ENCODE measurements at places on chromosomes 13 and 19.
A peak's percentile ranks its signal among the peaks of the same experiment; 100 is the strongest.

GRCh38 chr13:37878496-37878895, 8.9 kb upstream of the TRPC4 start:
- DNase-seq, result no peak

- DNase-seq, result no peak
Measured at GRCh38 chr13:111555268-111555808, 234.9 kb downstream of the TEX29 start.

GRCh38 chr13:80740071-80740470, 399.1 kb upstream of the SPRY2 start:
- DNase-seq, result no peak

DNA sequence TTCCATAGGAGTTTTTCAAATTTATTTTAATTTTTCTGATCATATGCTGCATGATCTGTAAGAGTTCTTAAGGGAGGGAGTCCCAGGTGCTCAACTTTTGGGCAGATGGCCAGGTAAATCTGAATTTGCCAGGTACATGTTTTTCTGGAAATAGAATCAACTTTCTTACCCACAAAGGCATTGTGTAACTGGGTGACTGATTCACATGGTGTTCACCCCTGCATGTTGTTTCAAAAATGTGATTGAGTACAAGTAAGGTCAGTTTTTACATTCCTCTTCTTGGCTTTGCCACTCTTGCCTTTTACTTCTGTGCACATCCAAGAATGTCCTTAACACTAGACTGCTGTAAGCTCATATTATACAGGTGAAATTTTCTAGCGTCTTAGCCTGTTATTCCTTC, 30.4 kb downstream of the RB1 start:
- DNase-seq, result no peak

DNA sequence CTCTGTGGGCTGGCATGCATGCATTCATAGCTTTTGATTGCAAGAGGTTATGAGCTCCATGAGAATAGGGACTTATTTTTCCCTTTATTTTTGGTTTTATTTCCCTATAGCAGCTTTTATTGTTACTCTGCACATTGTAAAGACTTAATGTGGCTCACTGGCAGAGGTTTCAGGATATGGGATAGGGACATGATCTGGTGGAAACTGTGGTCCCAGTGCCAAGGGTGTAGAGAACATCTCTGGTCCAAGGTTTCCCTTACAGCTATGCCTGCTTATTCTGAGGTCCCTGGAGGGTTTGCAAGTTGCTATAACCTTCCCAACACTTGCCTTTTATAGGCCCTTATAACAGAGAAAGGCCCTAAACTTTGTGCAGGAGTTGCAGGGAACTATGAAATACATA, 33.6 kb downstream of the LMO7 start:
- no peak for DNase-seq

DNA sequence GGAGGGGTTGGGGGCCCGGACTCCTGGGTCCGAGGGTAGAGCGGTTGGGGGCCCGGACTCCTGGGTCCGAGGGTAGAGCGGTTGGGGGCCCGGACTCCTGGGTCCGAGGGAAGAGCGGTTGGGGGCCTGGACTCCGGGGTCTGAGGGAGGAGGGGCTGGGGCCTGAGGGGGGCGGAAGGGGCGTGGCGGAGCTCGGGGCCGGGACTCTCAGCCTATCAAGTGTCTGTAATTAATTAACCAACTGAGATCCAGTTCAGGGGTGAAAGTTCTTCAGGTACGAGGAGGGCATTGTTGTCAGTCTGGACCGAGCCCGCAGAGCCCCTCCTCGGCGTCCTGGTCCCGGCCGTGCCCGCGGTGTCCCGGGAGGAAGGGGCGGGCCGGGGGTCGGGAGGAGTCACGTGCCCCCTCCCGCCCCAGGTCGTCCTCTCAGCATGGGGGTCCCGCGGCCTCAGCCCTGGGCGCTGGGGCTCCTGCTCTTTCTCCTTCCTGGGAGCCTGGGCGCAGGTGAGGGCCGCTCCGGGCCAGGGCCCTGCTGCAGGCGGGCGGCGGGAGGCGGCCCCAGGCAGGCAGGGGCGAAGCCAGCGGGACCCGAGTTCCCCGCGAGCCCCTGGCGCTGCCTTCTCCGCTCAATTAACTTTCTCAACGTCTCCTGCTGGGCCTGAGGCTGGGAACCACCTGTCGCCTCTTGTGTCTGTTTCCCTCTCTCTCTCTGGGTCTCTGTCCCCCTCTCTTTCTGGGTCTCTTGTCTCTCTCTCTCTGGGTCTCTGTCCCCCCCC, 697 bp downstream of the FCGRT start:
- DNase-seq, result no peak

- no peak for DNase-seq
Measured at GRCh38 chr13:74036373-74036772, 97.8 kb downstream of the KLF12 start.

- no peak for DNase-seq
Measured at GRCh38 chr13:30705680-30706079, 29.7 kb upstream of the ALOX5AP start.

GRCh38 chr19:55312621-55313512, 12.3 kb downstream of the TMEM150B start:
- DNase-seq, result no peak

DNA sequence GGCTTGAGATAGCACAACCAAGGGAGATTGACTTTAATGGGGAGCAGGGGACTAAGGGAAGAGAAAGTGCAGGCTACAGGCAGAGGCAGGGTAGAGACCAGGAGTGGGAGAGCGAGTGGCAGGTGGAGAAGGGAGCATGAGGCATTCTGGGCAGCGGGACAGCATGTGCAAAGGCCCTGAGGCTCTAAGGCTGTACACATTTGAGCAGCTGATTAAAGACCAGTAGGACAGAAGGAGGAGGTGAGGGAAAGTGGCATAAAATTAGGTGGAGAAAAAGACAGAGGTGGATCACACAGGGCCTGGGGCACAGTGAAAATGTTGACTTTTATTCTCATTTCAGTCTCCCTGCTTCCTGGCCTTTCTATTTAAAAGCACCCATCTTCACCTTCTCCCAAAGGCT, 74.4 kb downstream of the ALOX5AP start:
- no peak for DNase-seq

DNA sequence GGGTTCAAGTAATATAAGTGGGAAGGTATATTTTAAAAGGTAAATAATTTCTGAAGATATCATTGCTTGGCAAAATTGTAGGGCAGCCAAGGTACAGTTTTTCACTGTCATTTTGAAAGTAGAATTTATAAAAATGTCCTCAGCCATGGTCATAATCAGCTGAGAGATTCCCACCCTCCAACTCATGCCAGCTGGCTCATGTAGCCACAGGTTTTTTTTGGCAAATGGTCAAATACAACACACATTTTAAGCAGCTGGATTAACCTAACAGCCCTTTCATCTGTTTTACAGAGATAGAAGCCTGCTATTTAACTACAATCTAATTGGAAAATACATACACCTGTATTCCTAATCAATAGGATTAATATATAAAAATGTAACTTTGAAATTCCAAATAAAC, 619.2 kb upstream of the SGCG start:
- no peak for DNase-seq

DNA sequence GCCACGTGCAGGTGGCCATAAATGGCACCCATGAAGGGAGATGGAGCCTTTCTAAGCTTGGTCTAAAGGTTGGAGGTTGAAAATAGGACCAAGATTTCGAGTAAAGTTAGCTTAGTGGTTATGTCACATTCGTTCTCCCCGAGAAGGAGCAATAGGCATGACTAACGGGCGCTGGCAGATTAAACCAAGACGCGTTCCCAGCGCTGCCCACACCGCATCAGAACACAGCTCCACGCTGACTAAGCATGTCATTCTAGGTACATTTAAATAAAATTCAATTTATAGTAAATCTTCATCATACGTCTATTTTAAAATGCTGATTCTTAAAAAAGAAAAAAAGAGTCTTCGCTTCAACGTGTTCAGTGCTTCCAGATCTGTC, 95.0 kb upstream of the IRS2 start:
- no peak for DNase-seq

DNA sequence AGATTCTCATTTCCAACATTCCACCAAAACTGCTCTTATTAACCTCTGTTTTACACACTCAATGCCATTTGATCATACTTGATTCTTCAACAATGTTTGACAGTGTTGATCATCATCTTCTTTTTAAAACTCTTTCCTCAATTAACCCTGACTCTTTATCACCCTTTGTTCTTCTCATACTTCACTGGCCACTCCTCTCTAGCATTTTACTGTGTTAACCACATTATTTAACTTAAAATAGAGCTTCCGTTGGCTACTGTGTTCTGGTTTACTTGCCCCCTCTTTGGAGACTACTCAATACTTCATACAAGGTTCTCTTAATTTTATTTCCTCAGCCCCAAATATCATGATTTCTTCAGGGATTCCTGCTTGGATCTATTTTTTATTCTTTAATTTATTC, 121.1 kb upstream of the SPRY2 start:
- DNase-seq, result no peak

- no peak for DNase-seq
Measured at GRCh38 chr19:58474997-58475713, 997 bp upstream of the ZNF446 start.

DNA sequence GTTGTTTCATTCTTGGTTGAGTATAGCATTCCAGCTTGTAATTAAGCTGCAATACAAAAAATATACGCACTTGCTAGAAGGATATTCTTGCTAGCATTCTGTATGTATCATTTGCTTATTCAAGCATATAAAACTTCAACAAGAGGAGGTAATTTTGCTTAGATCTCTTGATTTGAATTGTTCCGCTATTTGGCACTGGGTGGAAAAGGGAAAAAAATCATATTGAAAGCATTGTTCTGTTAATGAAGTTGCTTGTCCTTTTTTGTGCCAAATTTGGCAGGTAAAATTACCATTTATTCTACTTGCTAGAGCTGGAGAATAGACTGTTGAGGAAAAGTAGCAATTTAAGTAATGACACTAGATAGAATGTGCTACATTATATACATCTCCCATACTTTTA, 190.2 kb downstream of the GGACT start:
- no peak for DNase-seq

GRCh38 chr13:46756977-46757376, 40.0 kb downstream of the ESD start:
- no peak for DNase-seq

DNA sequence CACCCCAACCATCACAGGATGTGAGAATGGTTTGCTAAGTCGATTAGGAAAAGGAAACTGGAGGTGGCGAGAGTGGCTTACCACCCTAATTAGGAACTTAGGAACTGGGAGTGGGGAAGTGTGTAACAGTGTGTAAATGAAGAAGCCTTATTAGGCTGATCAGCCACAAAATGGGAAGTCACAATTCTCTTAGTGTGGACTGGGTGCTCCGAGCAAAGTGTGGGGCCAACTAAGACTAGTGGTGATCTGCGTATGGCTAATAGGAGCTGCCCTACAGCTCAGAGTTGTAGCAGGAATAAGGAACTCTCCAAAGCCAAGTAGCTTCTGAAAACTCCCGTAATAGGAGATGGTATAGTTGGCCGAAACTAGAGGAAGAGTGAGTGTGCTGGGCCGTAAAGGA, 7.6 kb downstream of the SIGLEC11 start:
- DNase-seq, result no peak

DNA sequence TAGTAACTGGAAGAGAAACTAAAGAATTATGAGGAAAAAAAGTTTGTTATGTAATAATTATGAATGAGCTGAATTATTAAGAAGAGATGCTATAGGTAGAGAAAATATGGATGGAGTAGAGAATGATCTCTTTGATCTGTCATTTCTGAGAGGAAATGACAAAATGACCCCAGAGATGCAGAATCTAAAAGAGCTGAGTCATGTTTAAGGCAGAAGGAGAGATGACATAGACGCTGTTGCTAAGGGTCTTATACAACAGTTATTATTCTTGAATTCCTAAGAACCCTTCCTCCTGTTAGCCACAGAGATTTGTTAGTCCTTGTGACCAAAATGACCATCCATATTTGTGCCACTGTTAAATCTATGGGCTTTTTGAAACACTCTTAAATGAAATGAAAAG, 58.3 kb upstream of the FREM2 start:
- DNase-seq, result no peak

DNA sequence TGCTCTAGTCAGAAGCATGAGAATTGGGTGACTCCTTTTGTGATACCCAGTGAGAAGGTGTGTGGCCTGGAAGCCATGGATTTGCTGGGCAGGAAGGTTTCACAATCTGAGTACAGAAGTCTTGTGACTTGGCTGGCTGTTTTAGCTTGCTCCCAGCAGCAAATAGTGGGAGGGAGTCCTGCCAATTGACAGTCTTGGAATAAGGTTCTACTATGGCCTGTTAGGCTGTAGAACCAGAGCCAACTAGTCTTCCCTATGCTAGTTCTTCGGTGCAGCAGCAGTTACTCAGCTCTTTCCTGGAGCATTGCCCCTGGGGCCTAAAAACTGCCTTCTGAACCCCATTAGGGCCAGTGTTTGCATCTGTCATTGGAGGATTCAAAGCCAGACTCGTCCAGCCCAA, 1935.4 kb upstream of the PCDH20 start:
- DNase-seq, result no peak

GRCh38 chr19:29596080-29596727, 9.9 kb upstream of the POP4 start:
- no peak for DNase-seq

GRCh38 chr19:12294249-12295158, at the start of gene ZNF44:
ZNF44 (minus strand) TSS chr19:12294883; CDS start chr19:12294694, 189 bp downstream.
- peak; percentile 89 for DNase-seq

- DNase-seq, result no peak
Measured at GRCh38 chr13:110323172-110323891, 16.2 kb downstream of the COL4A2 start.

DNA sequence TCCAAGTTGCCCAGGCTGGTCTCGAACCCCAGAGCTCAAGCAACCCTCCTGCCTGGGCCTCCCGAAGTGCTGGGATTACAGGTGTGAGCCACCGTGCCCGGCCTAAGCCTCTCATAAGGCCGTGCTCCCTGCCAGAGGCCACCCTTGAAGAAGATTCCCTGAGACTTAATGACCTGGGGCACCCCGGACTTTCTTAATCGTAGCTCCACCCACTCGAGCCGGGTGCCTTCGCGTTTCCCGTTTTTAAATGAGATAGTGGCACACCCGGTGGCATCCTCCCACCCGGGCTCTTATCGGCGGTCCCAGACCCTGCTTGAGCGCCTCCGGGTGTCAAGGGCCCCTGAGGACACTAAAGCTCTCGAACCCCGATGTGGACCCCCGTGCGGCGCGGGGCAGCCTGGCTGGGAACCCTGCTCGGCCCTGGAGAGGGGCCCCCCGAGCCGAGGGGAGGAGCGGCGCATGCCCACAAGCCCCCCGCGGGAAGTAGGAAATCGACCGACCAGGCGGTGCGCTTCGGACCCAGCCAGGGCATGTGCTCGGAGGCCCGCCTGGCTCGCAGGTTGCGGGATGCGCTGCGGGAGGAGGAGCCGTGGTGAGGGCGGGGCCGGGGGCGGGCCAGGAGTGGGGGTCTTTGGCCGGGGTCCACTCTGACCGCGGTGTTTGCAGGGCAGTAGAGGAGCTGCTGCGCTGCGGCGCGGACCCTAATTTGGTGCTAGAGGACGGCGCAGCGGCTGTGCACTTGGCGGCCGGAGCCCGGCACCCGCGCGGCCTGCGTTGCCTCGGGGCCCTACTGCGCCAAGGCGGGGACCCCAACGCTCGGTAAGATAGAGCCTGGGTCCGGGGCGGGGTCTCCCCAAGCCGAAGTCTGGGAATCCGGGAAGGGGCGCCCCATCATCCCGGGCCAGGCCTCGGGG, at the start of gene ANKLE1:
Gene ANKLE1 (plus strand): TSS at position 511 of the 914 bp plus-strand sequence. CDS start 20 bp downstream, at position 531.
- DNase-seq, result peak; percentile 54

- no peak for DNase-seq
Measured at GRCh38 chr13:33270895-33271538, 14.5 kb downstream of the STARD13 start.

Data from stimulated activated CD8-positive, alpha-beta memory T cell treated with anti-CD3 and anti-CD28 coated beads, Interleukin-2, amount 100 ng/mL, for 48 hours (primary cell).